Inflammatory macrophage treated with lipopolysaccharide for 1 hour (primary cell): ENCODE measurements at places on chromosomes 1 and 21.

DNA sequence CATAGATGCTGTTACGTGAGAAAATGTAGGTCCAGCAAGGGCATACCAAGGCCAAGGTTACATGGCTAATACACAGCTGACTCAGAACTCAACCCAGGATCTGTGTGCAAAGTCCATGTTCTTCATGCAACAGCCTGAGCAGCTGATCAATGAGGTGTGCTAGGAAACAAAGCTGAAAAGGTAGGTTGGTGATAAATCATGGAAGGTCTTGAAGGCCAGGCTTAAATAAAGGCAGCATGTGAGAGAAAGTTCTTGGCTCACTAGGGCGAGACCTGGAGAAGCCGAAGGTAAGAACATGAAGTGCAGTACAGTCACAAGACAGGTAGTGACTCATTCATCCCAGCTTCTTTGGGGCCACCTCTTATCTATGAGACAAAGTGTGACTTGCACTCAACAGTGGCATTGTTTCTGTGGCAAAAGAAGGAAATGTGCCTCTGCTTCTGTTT, 33.4 kb downstream of the TLR5 start:
- DNase-seq = no peak

- DNase-seq = peak; percentile 77
Observed at GRCh38 chr1:224219612-224220059, 36.6 kb downstream of the DEGS1 start.

DNA sequence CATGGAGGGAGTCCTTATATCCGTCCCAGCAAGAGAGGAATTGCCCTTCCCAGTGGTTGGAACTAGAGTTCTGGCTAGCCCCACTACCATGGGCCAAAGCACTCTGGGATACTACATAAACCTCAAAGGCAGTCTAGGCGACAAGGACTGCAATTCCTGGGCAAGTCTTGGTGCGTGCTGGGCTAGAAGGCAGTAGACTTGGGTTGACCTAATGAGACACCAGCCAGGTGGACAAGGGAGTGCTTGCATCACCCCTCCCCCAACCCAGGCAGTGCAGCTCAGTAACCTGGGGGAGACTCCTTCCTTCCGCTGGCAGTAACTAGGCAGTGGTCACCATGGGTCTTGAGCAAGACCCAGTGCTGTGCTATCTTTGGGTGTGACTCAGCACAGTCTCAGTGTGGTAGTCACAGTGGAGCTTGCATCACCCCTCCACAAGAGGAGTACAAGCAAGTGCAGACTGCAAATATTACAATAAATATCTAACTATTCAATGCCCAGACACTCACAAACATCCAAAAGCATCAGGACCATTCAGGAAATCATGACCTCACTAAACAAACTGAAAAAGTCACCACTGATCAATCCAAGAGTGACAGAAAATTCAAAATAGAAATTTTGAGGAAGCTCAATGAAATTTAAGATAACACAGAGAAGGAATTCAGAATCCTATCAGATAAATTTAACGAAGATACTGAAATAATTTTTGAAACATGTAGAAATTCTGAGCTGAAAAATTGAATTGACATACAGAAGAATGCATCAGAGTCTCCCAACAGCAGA, 84.7 kb upstream of the LYPLAL1 start:
- DNase-seq = peak; percentile 86

- DNase-seq = no peak
Observed at GRCh38 chr1:110017792-110018191, 16.6 kb upstream of the STRIP1 start.

DNA sequence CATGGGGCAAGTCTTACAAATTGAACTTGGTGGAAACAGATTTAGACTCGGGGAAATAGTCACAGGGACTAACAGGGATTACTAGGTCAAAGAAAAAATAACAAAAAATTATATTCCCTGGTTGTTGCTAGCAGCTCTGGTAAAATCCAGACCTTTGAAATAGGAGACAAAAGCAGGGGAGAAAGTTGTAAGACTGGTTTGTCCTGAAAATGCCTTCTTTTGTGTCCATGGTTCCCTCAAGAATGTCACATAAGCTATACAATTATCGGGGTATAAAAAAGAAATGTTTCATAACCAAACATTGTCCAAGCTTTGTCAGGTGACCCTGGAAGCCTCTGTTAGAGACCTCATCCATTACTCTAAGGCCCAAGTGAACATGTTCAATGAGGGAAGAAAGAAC, 33.1 kb downstream of the KIAA0319L start:
- DNase-seq = no peak

- no peak for DNase-seq
Observed at GRCh38 chr1:24179251-24179840, 7.7 kb downstream of the IFNLR1 start.

DNA sequence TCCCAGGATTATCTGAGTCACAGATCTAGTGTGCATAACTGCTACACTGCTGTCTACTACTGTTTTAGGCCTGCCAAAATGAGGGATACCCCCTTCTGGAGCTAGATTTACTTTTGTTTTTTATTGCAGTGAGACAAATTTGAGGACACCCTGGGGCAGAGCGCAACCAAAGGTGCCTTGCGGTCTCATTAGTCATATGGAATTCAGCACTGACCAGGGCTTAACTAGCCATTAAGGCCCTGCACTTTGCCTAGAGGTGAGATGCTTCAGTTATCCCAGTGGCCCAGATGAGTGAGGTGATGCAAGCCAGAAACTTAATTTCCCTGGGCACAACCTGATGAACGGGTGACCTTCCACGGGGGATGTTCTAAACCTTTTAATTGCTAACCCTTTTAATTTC, 998 bp upstream of the SPAG17 start:
- DNase-seq = no peak

DNA sequence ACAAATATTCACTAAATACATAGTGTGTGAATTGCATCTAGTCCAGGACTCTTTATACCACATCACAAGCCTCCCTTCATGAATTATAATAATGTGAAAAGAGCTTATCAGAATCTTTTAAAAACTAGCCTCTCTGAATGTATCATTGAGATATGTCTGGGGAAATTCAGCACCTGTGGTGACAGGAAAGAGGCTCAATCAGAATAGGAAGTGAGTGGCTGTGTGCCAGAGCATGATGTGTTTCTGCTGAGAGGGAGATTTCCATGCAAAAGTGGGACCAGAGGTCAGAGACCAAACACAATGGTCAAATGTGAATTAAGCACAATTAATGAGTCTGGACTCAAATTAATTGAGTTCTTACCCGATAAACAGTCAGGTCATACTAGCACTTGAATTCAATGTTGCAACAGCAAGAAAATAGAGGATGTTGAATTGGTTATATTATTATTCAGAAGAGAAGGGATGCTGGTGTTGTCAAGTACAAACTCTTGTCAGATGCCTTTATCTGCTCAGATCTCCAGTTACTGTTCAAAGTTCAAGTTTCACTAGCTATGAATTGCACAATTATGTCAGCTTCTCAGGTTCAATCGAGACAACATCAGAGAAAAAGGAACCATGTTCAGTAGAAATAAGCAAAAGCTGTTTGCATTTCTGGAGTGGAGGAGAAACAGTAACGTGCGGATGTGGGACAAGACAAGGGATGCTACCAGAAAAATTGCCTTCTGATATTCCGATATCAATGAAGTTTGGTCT, 226.2 kb downstream of the ZNF326 start:
- DNase-seq = no peak
